ENCODE measurements at places on chromosomes 3 and 15.

GRCh38 chr3:45109771-45110508 lies 36.2 kb downstream of the CDCP1 start:
- DNase-seq: no peak

DNA sequence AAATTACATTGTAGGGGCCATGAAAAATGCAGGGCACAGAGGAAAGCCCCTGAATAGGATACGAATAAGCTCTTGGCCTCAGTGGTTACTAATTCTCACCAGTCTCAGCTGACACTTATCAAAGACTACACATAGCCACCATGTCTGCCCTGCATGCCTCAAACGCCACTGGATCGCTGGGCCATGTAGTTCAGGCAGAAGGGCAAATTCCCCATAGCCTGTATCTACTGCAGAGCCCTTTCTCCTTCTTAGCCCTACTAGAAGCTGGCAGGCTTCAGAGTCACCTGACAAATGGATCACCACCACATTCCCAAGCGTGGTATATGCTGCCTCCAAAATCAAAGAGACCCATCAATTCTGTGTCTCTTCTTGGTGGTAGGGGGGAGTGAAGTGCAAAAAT lies 177.4 kb downstream of the MINAR1 start:
- DNase-seq: no peak

DNA sequence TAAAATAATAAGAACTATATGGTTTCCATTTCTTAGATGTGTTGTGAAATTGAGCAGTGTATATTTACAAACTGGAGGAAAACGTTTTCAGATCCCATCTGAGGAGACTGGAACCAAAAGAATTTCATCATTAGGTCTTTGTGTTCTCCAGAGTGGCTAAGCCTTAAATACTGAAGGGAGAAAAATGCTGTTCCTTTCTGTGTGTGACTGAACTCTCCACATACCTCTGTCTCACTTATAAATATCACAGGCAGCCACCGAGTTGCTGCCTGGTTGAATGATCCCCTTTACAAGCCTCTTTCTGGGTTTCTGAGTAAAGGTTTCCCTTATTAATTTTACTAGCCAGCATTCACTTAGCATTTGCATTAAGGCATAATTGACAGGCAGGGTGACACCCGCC lies 913.9 kb upstream of the NR2F2 start:
- no peak for DNase-seq

GRCh38 chr3:53346514-53346913 lies 829 bp downstream of the DCP1A start:
- no peak for DNase-seq

- DNase-seq: no peak
Observed at GRCh38 chr15:82660378-82660777, 13.2 kb upstream of the CPEB1 start.

DNA sequence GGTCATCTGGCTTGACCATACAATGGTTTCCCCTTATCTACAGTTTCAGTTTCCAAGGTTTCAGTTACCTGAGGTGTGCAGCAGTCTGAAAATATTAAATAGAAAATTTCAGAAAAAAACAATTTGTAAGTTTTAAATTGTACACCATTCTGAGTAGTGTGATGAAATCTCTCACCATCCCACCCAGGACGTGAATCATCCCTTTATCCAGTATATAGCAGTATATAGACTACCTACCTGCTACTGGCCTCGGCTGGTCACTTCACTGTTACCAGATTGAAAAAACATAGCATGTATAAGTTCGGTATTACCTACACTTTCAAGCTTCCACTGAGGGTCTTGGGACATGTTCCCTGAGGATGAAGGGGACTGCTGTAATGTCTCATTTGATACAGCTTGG lies 12.0 kb downstream of the ARIH1 start:
- DNase-seq: no peak

- DNase-seq: no peak
Observed at GRCh38 chr15:76642671-76643070, 262.5 kb downstream of the SCAPER start.

DNA sequence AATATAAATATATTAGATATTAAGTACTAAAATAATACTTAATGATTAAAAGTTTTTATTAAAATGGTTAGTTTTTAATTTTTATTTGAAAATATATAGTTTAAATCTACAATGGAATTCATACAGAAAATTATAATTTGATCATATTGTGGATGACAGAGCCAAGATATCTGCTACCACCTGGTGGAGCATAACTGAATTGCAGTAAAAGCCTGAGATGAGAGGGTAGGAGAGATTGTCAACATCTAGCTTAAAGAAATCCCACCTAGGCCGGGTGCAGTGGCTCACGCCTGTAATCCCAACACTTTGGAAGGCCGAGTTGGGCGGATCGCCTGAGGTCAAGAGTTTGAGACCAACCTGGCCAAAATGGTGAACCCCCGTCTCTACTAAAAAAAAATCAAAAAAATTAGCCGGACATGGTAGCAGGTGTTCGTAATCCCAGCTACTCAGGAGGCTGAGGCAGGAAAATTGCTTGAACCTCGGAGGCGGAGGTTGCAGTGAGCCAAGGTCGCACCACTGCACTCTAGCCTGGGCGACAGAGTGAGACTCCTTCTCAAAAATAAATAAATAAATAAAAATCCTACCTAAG lies 25.1 kb upstream of the CSTA start:
- peak; percentile 19 for DNase-seq

- DNase-seq: no peak
Observed at GRCh38 chr15:56856934-56857333, 61.5 kb upstream of the TCF12 start.

- DNase-seq: peak; percentile 54
Observed at GRCh38 chr3:50617096-50617791, at the start of gene MAPKAPK3. TSS of gene MAPKAPK3 (plus strand) at chr3:50617151. CDS start at chr3:50617566, 415 bp downstream.

- no peak for DNase-seq
Observed at GRCh38 chr3:133754455-133754854, 8.3 kb downstream of the TF start.

GRCh38 chr3:65960087-65960486 lies 78.6 kb downstream of the MAGI1 start:
- no peak for DNase-seq
